Gastroesophageal sphincter (tissue), 4 donors: ENCODE measurements at places on chromosomes 2 and 18. TPM values are rescaled to one million over a fixed set of nuclear protein-coding genes. Genes with fewer than 3 reads are reported as not detected.

Gene AP1S3
- not detected for total RNA-seq

Gene TMEM198
- 4.4 TPM for total RNA-seq

Gene ASXL3
- total RNA-seq: 1.3 TPM

Gene RFX8
- 0.54 TPM for total RNA-seq

Gene RIOK3
- 57.0 TPM for total RNA-seq

Gene LIMS2
- 275 TPM for total RNA-seq

Gene NEUROD1
- total RNA-seq: not detected

Gene CRYGD
- total RNA-seq: not detected

Gene STK11IP
- 7.0 TPM for total RNA-seq

Gene HOXD12
- total RNA-seq: not detected

Gene SULT1C2
- 1.1 TPM for total RNA-seq

Gene PKP4
- 111 TPM for total RNA-seq

Gene SLC14A1
- 2.3 TPM for total RNA-seq

Gene SLC5A7
- total RNA-seq: 1.0 TPM
